Amygdala (tissue), 56 donors: ENCODE measurements at places on chromosomes 13 and 19.

DNA sequence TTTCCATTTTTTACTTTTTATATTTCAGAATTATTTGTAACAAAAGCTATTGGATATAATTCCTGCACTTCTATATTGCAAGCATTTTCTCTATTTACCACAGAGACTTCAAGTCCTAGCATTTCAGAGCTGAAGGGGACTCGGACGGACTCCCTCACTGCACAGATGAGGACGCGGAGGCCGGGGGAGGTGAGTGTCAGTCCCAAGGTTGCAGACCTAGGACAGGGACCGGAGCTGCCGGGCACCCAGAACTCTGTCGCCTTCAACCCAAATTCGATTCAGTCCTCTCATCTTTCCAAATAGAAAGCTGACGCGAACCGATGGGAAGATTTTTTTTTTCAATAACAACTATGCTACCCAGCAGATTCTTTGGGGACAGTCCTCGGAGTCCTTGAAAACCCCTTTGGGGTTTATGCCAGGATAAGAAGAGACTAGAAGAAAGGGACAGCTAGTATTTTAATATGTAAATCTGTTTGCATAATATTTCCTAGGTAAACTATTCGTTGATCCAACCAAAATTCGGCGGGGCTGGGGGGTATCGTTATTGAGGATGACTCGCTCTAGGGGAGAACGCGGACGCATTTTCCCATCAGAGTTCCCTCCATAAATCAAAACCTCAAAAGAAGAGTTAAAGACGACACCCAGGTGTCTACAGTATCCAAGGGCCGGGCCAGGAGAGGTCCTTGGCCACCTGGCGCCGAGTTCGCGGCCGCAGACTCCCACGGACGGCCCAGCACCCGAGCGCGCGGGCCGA lies 803 bp downstream of the FLT3 start:
- DNase-seq, result no peak

GRCh38 chr19:39252458-39252857 lies 3.8 kb upstream of the IFNL4 start:
- DNase-seq, result no peak

GRCh38 chr19:58361900-58362271 lies 665 bp downstream of the ZNF497 start:
- no peak for DNase-seq

- DNase-seq, result no peak
These were observed 1390.6 kb downstream of the UQCRFS1 start for GRCh38 chr19:27822336-27822735.

- DNase-seq, result no peak
These were observed 433.2 kb upstream of the KLHL1 start for GRCh38 chr13:70541451-70541850.

DNA sequence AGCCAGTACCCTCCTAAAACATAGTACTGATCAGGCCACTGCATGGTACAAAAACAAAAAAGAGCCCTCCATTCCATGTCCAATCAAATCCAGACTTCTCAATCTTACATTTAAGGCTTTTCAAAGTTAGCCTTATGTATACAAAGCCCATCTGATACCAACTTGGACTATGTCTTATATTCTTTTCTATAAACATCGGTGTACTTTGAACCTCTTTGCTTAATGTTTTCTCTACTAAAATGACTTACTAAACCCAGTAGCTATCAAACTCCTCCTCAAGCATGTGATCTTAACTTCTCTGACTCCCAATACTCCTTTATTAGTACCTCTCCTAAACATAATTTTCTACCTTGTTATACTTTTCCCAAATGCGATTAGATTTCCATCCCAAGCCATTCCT lies 14.8 kb downstream of the TSC22D1 start:
- DNase-seq, result no peak

DNA sequence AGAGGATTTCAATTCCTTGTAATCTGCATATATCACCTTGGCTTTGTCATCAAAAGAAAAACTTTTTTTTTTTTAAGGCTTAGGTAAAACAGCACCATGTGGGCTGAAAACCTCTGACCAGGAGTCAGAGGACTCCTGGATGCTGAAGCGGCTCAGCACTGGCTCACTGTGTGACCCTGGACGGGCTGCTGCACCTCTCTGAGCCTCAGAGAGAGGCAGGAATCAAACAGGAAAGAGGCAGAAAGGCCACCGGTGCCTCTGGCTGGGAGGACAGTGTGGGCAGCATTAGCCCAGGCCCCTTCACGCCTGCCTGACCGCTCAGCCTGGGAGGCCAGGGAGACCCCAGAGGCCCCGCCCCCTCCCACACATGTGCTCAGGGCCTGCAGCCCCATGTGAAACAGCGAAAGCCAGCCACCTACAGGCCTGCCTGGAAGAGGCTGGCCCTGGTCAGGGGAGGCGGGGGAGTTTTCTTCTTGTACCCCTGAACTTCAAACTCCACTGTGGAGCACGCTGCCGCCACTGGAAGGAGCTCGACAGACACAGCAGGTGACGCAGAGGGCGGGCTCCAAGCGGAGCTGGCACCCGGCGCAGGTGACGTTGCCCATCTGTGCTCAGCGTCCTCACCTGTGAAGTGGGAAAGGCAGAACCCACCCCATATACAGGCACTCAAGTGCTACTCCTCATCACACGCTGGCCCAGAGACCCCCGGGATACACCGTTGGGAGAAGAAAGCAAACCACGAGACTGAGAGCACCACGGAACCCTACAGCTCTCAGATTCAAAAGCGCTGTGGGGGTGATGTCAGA lies 39.7 kb downstream of the MLLT1 start:
- no peak for DNase-seq

DNA sequence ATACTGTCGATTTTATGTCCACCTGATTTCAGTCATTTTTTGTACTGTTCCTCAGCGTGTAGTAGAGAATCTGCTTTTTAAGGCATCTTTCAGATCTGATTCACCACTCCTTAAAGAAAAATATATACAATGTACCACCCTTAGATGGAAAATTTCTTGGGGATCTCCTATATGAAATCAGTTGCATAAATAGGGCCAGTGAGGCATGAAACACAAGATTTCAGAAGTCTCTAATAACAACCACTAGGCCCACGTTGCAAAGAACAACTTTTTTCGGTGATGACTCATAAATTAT lies 1.4 kb downstream of the USP12 start:
- no peak for DNase-seq

GRCh38 chr13:101331731-101332130 lies 84.6 kb downstream of the NALCN start:
- DNase-seq, result no peak

GRCh38 chr19:50552540-50552939 lies 15.7 kb downstream of the LRRC4B start:
- no peak for DNase-seq

DNA sequence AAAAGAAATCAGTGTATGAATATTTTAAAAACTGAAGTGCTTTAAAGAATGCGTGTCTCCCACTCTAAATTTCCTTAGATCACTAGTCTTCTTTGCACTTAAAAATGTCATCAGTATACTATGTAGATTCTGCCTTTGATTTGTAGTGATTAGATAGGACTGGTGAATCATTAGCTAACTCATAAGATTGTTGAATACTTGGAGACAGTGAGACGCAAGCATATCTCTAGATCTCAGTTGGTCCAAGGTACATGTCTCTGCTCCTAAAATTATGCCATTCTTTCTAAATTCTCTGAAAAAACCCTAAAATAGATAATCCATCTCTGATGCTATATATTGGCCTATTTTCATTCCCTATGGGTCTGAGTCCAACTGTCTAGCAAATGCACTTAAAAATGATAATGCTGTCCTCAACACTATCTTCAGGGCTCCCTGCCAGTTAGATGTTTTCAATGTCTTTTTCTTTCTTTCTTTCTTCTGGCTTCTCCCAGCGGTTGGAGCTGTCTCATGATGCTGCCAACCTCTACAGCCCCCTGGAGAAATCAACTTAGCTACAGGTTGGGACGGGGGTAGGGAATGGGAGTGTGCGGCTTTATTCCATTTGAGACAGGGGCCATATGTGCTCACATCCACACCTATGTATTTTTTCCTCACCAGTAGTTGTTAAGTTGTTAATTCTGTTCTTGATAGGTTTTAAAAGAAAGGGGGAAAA lies 301.0 kb downstream of the NDFIP2 start:
- no peak for DNase-seq

GRCh38 chr19:7397687-7398086 lies 49.0 kb downstream of the ARHGEF18 start:
- no peak for DNase-seq

- DNase-seq, result no peak
These were observed 64.8 kb downstream of the MLLT1 start for GRCh38 chr19:6214881-6215541.

DNA sequence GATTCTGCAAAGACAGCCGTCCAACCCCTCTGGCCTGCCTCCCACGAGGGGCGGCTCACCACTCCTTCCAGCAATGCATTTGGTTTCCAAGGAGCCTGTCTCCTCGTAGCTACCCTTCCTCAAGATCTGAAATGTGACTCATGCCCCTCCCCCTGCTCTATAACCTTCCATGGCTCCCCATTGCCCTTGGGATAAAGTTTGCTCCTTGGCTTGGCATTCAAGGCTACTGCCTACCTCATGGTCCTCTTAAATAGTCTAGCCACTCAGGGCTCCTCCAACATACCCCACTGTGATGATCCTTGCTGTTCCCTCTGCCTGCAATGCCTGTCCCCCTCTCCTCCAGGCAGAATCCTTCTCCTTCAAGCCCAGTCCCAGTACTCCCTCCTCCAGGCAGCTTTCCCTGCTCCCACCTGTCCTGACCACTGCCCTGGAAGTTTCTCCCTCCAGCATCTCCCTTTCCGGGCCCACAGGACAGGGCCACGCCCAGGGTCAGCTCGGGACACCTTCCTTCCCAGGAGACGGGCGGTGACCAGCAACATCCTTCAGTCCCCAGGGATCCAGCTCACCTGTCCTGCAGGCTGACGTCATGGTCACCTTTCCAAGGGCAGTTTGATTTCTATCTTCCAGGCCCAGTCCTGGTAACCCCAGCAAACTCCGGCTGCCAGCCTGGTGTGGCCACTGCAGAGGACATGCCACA lies 19.2 kb upstream of the SEMA6B start:
- no peak for DNase-seq

GRCh38 chr13:110580800-110581199 lies 19.3 kb upstream of the RAB20 start:
- DNase-seq, result no peak

GRCh38 chr19:16599655-16600346 lies 27.6 kb upstream of the SLC35E1 start:
- no peak for DNase-seq

DNA sequence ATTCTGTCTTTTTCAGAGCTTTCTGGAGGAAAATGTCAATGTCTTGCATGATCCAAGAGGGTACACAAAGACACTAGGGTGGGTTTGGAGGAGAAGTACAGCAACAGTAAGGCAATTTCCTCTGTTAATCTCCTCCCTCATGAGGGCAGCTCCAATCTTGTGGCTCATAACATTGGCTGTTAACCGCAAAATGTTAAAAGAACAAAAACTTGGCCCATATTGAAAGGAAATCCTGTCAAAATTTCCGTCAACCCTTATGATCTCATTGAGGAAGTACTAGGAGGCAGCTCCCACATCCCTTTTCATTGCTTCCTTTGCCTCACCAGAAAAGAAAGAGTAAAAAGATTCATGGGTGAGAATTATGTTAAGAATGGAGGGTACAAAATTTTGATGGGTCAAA lies 11.6 kb downstream of the OXGR1 start:
- DNase-seq, result no peak

DNA sequence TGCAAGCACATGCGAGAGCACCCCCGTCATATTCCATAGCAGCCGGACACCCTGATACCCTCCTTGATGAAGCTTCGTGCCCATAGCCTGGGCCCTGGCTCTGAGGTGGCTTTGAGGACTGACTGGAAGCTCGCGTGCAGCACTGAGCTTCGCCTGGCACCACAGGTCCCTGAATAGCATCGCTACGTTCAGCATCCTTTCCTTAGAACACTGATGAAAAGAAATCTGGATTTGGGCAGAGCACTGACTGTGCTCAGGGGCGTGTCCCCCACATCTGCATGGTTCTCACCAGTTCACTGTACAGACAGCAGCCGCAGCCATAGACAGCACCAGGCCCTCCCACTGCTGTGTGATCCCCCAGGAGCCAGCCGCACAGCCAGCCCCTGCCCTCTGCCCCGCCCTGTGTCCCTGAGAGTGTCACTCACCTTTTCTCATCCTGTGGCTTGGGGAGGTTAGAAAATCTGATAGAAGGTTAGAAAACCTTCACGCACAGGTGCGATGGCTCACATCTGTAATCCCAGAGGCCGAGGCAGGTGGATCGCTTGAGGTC lies 49.3 kb upstream of the SPACA7 start:
- DNase-seq, result no peak

DNA sequence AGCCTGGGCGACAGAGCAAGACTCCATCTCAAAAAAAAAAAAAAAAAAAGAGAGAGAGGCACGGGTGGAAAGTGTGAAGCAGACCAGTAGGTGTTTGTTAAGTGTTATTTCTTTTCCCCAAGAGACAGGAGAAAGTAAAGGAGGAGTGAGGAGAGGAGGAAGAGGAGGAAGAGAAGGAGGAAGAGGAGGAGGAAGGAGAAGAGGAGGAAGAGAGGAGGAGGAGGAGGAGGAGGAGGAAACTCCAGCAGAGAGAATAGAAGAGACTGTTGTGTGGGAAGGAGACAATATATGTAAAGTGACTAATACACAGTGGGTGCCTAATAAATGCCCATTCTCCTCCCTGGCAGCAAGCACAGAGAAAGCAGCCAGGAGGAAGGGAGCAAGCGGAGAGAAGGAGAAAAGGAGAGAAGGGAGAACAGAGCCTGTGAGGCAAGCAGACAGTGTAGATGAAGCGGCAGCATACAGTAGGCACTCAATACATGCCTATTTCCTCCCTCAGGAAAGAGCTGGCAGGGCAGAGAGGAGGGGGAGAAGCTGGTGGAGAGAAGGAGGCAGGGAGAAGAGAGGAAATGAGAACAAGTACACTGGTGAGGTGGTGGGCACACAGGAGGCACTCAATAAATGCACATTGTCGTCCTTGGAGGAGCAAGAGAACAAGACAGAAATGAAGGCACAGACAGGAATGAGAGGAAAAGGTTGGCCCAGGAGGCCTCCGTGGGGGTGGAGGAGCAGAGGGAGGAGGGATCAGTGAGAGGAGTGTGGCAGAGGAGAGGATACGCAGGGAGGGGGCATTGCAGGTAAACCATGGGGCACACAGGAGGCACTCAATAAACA lies 16.6 kb downstream of the JOSD2 start:
- DNase-seq, result no peak

- no peak for DNase-seq
These were observed 149.0 kb downstream of the LMO7 start for GRCh38 chr13:75785130-75785529.

DNA sequence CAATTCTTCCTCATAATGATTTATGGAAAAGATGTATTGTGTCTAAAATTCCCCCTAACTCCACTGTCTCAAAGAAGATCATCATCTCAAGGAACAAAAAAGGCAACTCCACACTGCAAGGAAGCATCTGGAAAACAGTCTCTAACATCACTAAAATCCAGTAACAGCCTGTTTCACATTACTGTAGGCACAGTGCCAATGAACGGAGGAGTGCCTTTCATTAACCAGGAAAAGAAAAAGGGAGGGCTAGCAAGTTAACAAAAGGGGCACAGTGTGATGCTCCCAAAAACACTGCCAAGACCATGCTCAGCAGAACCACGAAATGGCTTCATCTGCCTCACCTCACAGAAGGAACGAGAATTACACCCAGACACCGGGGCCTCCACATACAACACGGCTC lies 8.5 kb downstream of the TMTC4 start:
- DNase-seq, result no peak
